Kidney (tissue), 22 donors: ENCODE measurements at places on chromosomes 1 and 21. TPM values are rescaled to one million over a fixed set of nuclear protein-coding genes. Genes with fewer than 3 reads are reported as not detected.

Gene FGR
- polyA plus RNA-seq = 2.5 TPM

Gene PODN
- 1.4 TPM for polyA plus RNA-seq

DNA sequence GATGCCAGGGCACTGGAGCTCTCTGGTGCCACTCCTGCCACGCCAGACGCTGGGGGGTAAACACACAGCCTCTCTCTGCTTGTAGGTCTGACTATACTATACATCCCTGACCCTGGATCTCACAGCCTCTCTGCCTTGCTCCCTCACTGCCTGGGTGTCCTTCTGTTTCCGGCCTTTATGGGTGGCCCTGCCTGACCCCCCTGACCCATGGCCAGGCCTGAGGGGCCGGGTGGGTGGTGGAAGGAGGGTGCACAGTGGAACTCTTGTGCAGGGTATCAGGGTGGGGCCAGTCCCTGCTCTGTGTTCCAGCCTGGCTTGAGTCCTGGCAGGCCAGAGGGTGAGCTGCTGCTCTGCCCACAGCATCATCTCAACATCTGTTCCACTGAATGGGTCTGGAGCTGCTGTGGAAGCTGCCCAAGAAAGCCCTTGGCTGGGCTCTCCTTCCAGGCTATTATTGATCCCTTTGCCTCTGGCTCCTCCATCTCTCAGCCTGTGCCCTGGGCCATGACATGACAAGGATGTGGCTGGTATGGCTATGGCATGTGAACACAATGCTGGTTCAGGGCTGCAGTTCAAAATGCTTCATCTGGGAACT, 17.2 kb upstream of the SYNC start:
- DNase-seq = no peak

DNA sequence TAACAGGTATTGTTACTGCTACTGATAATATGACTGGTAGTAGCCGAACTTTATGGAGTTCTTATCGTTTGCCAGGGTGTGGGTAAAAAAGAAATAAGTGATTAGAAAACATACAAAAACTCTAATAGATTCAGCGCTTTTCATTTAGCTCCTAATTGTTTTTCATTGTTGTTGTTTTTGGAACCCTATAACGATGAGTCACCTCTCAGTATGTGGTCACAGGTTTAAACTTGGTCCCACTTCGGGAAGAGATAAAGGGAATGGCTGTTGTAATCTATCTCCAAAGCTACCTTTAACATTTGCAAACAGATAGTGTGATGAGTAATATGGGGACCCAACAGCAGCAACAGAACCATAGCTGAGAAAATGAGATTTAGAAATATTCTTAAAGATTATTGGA, 62.7 kb upstream of the BCL10 start:
- no peak for DNase-seq

- DNase-seq = no peak
Observed at GRCh38 chr1:49028396-49028795, 251.7 kb upstream of the BEND5 start.

Gene RSPH1
- polyA plus RNA-seq = 13.0 TPM

Gene PTPN14
- polyA plus RNA-seq = 5.1 TPM

Gene LCE1C
- polyA plus RNA-seq = not detected

DNA sequence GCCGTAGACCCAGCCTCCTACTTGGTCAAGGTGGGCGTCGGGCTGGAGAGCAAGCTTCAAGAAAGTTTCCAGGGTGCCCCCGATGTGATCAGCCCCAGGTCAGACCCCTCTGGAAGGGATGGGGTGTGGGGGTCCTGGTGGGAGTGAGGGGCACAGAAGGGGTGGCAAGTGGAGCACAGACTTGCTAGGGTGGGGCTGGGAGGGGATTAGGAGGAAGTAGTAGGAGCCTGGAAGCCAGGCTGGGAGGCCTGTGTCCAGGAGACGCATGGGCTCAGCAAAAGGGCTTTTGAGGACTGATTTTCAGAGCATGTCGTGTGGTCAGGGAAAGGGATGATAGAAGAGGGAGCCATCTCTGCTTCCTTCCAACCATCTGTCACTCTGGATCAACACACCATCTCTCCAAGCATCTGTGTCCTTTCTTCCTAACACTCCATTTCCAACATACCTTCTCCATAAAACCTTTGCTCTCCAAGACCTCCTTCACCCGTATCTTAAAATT, 8.5 kb downstream of the TRIM46 start:
- no peak for DNase-seq

DNA sequence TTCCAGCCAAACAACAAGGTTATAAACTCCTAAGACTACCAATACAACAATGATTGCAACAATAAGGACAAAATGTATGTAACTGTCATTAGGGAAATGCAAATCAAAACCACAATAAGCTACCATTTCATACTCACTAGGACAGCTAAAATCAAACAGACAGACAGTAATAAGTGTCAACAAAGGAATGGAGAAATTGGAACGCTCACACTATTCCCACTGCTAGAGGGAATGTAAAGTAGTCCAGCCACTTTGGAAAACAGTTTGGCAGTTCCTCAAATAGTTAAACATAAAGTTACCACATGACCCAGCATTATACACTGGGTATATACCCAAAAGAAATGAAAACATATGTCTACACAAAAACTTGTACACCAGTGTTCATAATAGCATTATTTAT, 9.3 kb downstream of the PRKAB2 start:
- no peak for DNase-seq

Gene PCBP3
- polyA plus RNA-seq = 2.3 TPM

- DNase-seq = no peak
Observed at GRCh38 chr1:206835186-206835585, 30.2 kb upstream of the IL20 start.

DNA sequence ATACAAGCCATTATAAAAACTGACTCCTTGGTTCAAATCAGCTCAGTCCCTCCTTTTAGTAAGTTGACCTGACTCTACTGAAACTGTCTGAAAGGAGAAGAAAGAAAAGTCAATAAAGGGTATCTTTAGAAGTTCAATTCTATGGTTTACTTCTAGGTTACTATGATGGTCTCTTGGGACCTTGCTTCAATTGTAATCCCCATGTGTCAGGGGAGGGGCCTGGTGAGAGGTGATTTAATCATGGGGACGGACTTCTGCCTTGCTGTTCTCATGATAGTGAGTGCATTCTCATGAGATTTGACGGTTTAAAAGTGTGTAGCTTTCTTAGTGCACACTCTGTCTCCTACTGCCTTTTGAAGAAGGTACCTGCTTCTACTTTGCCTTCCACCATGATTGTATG, 31.7 kb upstream of the FNBP1L start:
- DNase-seq = no peak

DNA sequence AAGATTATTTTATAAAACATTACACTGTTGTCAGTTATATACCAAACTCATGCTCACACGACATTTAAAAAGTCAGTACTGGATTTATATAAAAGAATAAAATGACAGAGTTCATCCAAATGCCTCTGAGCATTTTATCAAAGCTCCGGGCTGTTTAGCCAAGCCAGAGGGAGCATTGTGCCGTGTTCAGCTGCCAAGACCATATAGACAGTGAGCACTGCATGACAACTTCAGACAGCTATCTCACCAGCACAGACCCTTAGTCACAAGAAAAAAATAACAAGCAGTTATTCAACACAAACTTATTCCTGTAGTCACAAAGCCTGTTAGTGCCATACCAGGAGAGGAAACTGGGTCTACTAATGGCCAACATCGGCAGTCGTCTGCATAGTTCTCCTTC, 88.0 kb upstream of the PBX1 start:
- no peak for DNase-seq

DNA sequence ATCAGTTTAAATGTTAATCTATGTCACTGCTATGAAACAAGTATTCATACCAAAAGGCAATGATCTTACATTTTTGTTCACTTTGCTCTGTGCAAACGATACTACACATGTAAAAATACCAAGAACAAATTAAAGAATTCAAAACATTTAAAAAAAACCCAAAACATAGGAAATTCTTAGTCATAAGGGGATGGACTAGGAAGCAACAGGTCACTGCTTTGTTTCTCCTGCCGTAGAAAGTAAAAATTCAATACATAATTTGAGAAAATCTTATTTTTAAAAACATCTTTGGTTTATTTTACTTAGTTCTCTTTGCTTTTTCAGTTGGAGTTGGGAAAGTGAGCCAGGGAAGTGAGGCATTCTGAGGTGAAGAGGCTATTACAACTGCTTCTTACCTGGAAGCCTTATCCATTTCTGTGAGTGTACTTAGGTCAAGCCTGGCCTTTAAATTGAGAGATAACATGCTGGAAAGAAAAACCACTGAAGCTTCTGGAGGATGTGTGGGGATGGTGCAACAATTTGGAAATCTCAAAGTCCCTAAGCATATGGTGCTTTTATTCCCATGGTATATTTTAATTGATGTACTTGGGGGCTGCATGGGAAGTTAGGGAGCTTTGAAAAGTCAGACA, 183.5 kb downstream of the CDC42BPA start:
- DNase-seq = no peak

DNA sequence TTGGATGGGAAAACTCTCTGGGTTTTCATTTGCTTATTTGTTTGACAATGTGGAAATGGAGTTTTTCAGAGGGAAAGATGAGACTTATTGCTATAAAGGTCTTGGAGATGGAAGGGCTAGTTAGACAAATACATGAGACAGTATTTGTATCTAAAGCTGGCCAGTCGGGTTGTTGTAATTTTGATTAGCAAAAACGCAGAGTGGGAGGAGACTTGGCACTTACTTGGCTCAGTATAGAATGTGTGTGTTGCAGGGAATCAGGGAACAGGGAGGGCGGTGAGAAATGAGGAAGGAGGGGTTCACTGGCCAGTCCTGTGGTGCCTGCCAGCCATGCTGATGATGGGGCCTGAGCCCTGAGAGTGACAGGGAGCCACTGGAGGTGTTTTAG, 6.0 kb upstream of the FOXE3 start:
- no peak for DNase-seq

Gene FAM43B
- polyA plus RNA-seq = 1.7 TPM

Gene OR6K3
- polyA plus RNA-seq = not detected

Gene APOBEC4
- polyA plus RNA-seq = not detected

Gene TNFRSF1B
- polyA plus RNA-seq = 7.7 TPM

DNA sequence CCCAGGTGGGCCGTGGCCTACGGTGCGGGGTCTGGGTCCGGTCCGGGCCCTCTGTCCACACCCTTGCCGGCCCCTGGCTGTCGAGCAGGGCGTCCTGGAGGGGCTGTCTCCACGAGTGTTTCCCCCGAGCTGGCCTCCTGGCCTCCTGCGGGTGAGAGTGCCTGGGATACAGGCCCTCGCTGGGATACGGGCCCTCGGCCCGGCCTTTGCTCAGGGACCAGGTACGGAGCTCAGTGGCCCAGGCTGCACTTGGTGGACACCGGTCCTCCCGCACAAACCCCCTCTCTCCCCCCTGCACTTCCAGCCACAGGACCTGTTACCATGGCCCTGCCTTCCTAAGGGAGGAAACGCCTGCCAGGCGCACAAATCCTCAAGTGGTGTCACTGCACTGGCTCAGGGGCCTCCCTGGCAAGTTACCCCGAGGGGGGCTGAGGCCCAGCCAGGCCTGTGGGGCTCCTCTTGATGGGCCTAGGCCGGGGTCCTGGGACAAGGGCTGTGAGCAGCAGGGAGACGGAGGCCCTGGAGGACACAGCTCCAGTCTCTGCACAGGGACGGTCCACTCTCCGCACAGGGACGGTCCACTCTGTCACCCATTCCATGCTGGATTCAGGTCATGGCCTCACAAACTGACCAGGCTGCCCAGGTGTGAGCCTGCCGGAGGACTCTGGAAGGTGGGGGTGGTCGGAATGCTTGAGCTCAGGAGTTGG, 18.2 kb upstream of the RNF223 start:
- DNase-seq = no peak

DNA sequence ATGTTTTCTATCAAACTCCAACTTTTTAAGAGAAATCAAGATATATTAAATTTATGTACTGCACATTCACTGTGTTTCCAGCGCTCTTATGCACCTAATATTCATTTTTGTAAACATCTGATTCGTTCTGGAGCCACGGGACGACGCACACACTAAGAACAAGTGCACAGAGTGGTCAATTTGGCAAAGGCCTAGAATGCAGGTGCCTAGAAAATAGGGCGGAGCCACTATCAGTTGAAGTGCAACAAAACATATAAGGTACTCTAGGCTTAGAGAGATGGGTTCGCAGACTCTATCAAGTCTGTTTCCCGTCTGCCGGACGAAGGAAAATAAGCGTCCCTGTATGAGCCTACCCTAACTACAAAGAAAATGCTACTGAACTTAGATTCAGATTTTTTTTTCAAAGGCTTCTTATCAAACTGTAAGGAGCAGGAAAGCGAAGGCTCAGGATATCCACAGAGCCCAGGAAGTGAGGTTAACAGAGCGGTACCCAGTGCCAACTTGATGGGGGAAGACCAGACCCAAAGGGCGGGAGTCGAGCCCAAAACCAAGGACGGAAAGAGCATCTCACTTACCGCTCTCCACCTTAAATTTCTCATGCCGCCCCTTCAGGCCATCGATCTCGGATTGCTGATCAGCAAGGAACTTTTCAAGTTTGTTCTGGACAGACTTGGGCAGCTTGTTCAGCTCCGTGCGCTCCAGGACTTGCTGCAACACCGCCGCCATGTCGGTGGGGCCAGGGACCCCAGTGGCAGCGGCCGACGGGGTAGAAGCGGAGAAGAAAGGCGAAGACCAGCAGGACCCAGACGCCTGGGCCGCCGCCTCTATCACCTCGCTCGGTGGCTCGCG, 526 bp downstream of the TPR start:
- DNase-seq = no peak

Gene RBP7
- 49.3 TPM for polyA plus RNA-seq

DNA sequence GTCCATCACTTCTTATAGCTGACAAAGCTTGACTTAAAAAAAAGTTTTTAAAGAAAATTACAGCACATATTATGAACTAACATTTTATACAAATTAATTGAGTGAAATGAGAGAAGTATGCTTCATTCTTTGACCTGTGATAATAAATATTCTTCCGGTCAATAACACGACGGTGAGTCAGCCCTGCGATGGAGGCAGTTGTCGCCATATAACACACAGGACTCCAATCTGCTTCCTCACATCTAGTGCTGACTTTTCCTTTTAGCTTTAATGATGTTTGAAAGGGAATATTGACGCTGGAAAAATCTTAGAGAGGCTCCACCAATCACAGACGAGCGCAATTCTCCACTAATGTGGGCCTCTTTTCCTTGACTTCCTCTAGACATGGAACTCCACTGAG, 166.9 kb upstream of the C1orf21 start:
- no peak for DNase-seq

GRCh38 chr1:101965341-101965740, 31.4 kb downstream of the OLFM3 start:
- DNase-seq = peak; percentile 58

Gene LAMB3
- 2.5 TPM for polyA plus RNA-seq

- peak; percentile 4 for DNase-seq
Observed at GRCh38 chr1:115829023-115829674, 11.8 kb downstream of the NHLH2 start.

Gene RIPPLY3
- polyA plus RNA-seq = 0.26 TPM
